ENCODE measurements at places on chromosomes 13 and 19.

DNA sequence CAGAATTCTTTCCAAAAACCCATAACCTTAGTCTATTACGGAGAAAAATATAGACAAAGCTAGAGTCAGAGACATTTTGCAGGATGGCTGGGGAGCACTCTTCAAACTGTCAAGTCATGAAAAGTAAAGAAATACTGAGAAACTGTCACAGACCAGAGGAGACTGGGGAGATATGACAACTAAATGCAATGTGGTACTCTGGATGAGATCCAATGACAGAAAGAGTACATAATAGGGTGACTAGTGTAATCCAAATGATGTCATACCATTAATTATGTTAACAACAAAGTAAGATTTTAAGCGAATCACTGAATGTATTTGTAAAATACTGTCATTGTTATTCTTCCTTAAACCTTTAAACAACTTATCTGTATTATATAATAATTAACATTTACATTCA is 393.8 kb downstream of the LIG4 start:
- DNase-seq = no peak

- DNase-seq = no peak
Observed at GRCh38 chr19:56119582-56119978, 1.5 kb downstream of the ZNF787 start.

- DNase-seq = no peak
Observed at GRCh38 chr13:98265692-98266551, 88.9 kb upstream of the RNF113B start.

- peak; percentile 97 for DNase-seq
Observed at GRCh38 chr19:36054733-36055686, at the start of gene WDR62. TSS of gene WDR62 (plus strand) at chr19:36054897. CDS start at chr19:36054972, 75 bp downstream.

DNA sequence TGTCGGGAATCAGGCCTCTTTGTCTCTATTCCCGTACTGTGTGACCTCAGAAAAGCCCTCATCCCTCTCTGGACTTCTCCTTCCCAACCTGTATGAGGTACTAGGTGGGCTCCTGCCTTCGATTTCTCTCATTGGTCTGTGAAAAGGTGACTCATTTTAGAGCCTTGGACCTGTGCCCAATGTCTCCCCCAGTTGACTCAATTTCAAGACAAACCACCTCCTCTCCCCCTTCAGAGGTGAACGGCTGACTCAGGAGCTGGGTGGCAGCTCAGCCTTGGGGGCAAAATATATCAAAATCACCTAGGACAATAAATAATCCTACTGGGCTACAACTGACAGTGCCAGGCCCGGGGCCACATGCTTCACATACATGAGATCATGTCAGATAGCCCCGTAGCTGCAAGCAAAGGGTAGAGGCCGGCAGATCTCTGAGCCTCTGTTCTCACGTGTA is 630 bp downstream of the COQ8B start:
- peak; percentile 62 for DNase-seq

- DNase-seq = no peak
Observed at GRCh38 chr19:17482877-17483604, 12.7 kb downstream of the SLC27A1 start.

- no peak for DNase-seq
Observed at GRCh38 chr13:102763741-102764140, 9.8 kb downstream of the TEX30 start.

DNA sequence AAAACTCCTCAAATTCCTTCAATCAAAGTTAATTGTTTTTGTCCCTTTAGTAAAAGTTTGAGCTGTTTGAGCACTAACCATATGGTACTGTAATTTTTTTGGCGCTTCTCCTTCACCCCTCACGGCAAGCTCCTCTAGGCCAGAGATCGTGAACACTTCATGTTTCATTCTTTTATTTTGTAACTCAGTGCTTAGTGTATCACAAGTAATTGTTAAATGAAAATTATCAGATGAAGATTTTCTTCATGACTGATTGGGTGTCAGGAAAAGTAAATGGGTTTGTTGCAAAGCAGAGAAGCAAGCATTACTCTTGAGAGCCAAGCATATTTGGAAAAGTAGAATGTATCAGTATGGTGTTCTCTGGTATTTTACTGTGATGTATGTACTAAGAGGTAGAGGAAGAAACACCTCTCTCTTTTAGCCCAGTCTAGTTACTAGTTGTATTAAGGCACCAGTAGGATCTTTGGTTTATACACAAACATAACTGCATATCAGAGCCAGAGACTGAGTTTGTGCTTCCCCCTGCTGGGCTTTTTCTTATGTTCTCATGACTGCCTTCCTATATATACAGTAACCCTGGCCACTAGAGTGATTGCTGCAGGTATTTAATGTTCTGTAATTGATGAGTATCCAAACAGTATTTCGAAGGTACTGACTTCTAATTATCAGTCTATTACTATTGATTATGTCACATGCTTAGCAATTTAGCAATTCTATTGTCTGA is 202.3 kb upstream of the KLHL1 start:
- no peak for DNase-seq

- DNase-seq = no peak
Observed at GRCh38 chr13:99540530-99540929, 39.3 kb downstream of the TM9SF2 start.

- no peak for DNase-seq
Observed at GRCh38 chr13:51688937-51689662, 104.8 kb downstream of the WDFY2 start.
